ENCODE measurements at places on chromosomes 16 and 17. TPM values are rescaled to one million over a fixed set of nuclear protein-coding genes. Genes with fewer than 3 reads are reported as not detected.

DNA sequence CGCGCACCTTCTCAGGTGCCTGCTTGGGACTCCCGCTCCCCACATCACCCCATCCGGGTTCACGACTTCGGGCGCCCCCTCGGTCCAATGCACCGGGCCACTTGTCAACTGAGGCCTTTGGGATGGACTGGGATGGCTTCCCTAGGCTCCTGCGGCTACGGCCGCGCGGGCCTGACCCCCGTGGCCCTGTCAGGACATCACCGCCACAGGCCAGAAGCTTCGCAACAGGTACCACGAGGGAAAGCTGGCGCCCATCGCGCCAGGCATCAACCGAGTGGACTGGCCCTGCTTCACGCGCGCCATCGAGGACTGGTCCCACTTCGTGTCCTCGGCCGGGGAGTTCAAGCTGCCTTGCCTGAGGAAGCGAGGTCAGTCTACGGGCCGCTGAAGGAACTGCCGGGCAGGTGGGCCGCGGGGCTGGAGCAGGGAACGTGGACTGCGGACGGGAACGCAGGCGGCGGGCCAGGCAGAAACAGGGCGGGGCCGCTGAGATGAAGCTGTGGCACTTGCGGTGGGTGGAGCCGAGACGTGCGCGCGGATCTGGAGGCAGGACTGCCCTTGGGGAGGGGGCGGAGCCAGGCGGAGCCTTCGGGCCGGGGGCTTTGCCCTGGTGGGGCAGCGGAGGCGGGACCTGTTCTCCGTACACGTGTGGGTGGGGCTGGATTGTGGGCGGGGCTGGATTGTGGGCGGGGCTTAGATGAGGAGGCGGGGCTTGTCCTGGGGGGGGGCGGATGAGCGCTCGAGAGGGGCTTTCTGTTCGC lies 13.7 kb upstream of the CNGB1 start:
- peak; percentile 87 for DNase-seq

DNA sequence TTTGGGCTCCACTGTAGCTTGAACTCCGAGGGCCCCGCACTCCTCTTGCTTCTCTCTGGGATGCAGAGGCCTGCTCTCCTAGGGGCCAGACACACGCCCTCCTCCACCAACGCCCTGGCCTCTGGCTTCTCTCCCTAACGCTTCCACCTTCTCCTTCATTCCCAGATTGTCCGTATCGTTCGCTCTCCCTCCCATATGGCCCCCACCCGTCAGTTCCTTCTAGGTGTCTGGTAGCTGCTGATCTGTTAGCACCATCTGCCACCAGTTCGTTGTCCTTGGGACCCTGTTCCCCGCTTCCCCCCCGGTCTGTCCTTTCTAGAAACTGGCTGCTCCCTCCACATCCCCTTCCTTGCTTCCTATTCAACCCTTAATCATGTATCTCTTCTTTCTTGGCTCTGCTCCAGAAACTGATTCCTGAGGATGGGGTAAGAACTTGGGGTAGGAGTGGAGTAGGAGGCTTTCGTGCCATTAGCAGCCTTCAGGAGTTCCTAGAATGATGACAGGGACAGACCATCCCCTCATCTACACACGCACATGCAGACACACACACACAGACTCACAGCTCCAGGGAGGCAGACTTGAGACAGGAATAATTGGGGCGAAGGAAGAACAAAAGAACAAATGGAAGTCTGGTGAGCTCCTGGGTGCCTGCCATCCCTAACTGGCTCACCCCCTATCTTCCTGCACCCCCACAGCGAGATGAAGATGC lies 4.3 kb downstream of the ATP1B2 start:
- no peak for DNase-seq

- peak; percentile 28 for DNase-seq
Measured at GRCh38 chr16:4018391-4018790, 97.9 kb downstream of the ADCY9 start.

Gene TBC1D3H
- total RNA-seq = not detected

GRCh38 chr17:49369760-49370159 lies 7.7 kb upstream of the ZNF652 start:
- DNase-seq = no peak

Gene NECAB2
- total RNA-seq = not detected

Gene CD300H
- total RNA-seq = not detected

DNA sequence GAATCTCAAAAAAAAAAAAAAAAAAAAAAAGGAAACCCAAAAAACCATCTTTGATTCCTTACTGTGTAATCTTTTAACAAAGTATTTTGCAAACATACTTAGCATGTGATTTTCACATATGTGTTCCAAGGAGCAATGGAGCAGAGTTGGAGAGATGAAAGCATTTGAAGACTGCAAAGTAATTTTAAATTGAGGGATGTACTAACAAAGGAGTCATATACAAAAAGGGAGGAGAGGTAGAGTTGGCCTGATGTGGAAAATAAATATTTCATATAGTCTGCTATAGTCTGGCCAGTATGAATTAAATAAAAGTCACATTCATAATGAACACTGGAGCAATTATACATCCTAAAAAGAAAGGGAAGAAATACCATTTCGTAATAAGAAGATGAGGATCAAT lies 265.8 kb upstream of the TBX2 start:
- DNase-seq = no peak

Gene ARL5C
- total RNA-seq = not detected

GRCh38 chr16:87416826-87417527 lies 24.8 kb downstream of the MAP1LC3B start:
- DNase-seq = no peak

Gene PARN
- total RNA-seq = 44.3 TPM

Gene PRAC2
- 5.0 TPM for total RNA-seq

GRCh38 chr17:6340708-6341107 lies 94.2 kb downstream of the AIPL1 start:
- no peak for DNase-seq

Gene HASPIN
- total RNA-seq = 13.0 TPM

DNA sequence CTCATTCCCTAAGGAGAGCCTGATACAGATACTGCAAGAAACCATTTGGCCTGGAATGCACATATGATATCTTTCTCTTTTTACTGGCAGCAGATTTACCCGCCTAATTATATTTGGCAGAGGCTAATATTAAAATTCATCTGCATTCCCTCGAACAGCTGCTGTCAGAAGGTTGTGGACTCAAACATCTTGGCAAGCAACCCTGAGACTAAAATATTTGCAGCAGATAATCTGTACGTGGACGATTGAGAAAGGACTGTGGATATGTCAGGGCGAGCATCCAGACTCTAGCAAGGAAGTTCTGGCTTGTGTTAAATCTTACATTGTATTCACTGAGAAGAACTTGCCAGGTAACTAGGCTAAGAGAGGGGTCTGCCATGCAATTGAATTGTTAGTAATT lies 65.2 kb downstream of the SNX20 start:
- no peak for DNase-seq

Gene TMC5
- total RNA-seq = not detected

GRCh38 chr17:82726427-82726826 lies 9.0 kb upstream of the FN3K start:
- no peak for DNase-seq

- no peak for DNase-seq
Measured at GRCh38 chr17:57900991-57901743, 51.3 kb upstream of the MRPS23 start.

DNA sequence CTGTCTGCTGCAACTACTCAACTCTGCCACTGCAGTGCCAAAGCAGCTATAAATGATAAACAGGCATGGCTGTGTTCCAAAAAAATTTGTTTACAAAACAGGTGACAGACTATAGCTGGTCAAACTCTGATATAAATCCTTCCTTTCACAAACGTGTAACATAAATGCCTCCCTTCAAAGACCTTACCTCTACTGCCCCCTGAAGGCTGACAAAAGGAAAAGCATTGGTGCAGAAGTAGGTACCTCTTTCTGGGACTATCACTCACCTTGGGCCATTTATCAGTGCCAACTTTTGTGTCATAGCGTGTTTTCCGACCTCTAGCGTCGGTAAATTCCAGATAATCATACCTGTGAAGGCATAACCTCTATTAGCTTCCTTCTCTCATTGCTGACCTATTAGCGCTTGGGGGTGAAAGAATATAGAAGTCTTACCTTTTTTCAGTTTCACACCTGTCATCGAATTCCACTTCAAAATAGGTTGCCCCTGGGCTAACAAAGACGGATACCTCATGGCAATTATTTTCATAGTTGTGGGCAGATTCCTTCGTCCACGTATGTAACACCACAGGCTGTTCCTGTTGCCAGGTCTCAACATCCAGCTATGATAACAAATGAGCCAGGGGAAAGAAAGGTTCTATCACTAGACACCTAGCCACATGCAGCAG lies 67.9 kb downstream of the ZZEF1 start:
- no peak for DNase-seq

Gene CD7
- total RNA-seq = not detected

DNA sequence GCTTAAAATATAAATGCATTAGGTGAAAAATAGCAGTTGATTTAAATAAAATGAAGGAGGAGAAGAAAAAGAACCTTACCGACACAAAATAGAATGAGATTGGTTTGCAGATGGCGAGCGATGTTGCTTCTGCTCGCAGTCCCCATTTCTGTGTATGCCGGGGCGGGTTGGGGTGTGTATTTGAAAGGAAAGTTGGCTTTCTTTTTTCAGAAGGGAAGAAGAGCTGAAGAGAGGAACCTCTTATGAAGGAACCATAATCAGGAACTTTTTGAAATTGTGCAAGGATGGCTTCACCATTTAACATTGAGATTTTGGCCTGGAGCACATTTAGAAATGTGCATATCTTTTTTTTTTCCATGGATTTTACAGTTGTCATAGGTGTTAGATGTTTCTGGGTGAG lies at the start of gene IGSF6:
Gene IGSF6, minus strand, starts transcription at position 156 of the 400 bp plus-strand sequence. Its CDS starts 10 bp downstream, at position 146.
- DNase-seq = no peak

Gene WFIKKN1
- total RNA-seq = not detected

GRCh38 chr17:39872751-39873150 lies 4.7 kb downstream of the ZPBP2 start:
- no peak for DNase-seq

Gene CMC2
- total RNA-seq = 184 TPM

GRCh38 chr17:82952019-82952418 lies 112.2 kb upstream of the ZNF750 start:
- no peak for DNase-seq

Gene HOXB9
- 7.3 TPM for total RNA-seq

DNA sequence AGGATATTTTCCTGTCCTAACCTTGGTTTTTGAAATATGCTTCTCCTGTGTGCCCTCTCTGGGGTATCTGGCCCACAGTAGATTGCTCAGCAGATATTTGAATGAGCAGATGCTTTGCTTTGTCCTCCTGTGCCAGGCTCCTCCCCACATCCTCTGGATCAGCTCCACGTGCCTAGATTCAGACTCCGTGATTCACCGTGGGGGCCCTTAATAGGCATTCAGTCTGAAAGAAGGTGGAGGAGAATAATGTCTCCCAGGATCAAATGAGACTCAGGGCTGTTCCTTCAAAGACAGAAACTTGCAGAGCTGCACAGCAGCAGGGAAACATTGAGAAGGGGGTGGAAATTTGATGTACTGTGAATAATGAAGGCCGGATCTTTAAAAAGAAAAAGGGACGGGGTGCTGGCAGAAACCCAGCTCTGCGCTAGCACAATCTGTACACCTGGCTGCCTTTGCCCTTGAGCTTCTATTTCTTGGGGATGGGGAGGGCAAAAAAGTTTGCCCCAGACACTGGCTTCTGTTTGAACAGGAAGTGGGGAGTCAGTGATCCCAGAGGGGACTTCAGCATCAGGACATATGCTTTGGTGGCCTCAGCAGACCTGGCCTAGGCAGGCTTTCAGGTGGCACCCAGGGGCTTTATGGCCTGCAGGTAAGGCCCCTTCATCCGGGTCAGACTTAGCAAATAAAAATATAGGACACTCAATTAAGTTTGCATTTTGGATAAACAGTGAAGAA lies 15.9 kb upstream of the SLC12A3 start:
- DNase-seq = peak; percentile 96

Gene CCL17
- not detected for total RNA-seq

GRCh38 chr16:84614623-84614967 lies 3.3 kb downstream of the COTL1 start:
- DNase-seq = no peak

DNA sequence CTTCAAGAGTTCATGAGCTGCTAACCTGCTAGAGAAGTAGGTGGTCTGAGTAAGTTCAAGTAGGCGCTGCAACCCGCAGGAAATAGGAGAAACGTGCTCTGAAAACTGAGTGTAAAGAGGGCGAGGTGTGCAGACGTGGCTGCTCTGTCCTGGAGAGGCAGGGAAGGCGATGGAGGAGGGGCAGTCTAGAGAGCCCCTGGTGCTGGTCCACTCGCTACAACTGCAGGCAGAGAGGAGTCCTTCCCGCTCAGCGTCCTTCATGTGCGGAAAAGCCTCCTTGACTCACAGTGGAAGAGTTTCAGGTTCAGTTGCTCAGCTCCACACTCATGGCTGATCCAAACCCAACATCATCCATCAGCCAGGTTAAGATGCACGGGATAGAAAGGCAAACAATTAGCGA lies 12.1 kb downstream of the ABCA3 start:
- no peak for DNase-seq

Gene ABCC6
- not detected for total RNA-seq

Measured in MG63 (cell line).